HL-60 (cell line): ENCODE measurements at places on chromosomes 1 and 21.

DNA sequence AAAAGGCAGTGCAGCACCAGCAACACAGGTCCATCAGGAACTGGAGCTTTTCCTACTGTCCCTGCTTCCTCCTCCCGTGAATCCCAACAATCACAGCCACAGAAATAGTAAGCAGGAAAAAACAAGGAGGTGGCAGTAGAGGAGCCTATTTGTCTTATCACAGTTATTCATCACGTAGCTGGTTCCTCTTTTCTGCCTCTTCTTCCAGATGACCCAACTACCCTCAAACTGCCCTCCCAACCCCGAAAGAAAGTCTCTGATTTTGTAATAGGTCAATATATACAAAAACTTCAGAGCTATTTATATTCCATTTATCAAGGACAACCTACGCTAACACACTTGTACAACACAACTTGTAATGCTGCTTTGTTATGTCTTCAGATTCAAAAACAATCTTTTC lies 21.4 kb downstream of the GNB1 start:
- peak; percentile 38 for DNase-seq

GRCh38 chr1:96565546-96565945 lies 156.0 kb upstream of the PTBP2 start:
- DNase-seq = peak; percentile 13

GRCh38 chr1:14759042-14759818 lies 160.7 kb downstream of the KAZN start:
- DNase-seq = no peak

DNA sequence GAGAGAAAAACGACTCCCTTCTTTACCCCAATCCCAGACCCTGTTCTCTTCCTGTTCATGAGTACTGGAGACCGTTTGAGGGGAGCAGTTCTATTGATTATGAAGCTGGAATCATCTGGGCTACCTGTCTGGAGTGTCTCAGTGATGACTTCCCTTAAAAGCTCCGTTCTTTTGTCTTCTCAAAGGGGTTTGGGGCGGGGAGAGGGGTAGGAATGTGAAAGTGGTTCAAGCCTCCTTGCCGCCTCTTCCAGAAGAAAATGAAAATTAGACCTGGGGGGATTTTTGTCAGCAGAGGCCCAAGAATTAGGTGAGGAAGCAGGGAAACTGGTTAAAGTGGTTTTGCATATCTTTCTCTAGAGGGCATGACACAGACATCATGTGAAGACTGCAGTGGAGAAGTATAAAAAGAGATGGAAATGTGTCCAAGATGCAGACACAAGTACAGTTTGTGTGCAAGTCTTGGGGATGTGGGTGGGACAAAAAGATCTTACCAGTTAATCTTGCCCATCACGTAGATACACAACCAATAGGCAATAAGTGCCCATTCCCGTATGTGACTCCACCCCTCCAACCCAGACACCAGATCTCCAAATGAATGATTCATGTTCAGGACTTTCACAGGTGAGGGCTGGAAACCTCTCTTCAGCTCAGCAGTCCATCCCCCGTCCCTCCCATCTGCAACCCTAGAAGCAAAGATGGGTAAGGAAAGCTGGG lies 470 bp upstream of the MTMR11 start:
- no peak for DNase-seq

GRCh38 chr1:111191496-111191895 lies 8.9 kb downstream of the DENND2D start:
- DNase-seq = no peak

DNA sequence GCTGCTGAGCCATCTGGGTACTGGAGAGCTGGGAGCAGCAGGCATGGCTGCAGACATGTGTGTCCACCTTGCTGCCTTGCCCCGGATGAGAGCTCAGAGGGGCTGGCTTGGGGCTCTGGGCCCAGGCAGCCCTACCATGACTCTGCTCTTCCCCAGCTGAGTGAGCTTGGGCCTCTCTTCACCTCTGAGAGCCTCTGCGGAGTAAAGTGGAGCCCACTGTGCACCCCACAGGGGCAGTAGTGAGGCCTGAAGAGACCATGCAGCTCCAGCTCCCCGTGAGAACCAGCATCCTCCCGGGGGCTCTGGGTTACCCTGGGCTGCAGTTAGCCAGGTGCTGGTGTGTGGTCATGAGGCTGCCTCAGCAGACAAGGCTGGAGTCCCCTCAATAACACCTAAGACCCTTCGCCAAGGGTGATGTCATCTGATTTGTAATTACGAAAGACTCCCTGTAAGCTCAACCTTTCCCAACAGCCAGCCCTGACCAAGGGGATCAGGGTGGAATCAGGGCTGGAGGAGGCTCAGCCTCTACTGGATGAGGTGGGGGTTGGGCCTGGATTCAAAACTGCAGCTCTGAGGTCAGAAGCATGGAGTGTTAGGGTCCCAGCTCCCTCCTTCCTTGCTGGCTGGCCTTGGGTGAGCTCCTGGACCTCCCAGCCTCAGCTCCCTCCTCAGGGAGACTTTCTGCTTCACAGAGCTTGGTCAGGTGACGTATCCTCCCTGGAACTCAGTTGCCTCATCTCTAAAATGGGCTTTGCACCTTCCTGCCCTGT lies 308.0 kb downstream of the MATN1 start:
- DNase-seq = no peak

GRCh38 chr1:245704765-245705164 lies 550.0 kb downstream of the KIF26B start:
- no peak for DNase-seq

DNA sequence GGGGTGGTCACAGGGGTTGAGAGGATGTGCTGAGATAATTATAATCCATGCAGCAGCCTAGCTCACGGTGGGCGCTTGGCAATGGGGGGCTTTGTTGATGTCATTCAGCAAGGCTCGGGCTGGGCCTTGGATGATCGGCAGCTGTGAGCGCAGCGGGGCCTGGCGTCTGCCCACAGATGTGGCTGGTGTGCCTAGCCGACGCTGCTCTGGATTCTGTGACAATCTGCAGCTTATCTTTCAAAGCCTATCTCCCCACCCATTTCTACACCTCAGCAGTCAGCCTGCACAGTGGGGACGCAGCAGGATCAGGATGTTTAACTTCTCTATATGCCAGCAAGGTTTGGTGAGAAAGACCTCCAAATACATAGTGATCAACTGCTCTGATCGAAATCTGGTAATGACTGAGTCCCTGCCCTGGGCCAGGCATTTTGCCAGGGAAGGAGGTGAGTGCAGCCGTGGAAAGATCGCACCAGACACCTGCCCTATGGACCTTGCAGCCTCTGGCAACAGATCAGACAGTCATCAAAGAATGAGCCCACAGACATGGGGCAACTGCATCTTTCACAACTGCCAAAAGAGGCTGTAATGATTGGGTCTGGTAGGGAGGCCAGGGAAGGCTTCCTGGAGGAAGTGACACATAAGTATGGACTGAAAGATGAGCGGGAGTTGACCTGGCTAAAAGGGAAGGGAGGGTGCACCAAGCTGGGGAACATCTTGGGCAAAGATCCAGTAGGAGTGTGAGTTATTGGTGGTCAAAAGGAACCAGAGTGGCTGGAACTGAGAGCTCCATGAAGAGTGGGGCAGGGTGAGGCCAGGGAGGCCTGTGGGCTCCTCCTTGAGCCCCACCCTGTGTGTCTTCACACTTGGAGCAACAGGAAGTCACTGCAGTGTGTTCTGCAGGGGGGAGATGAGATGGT lies 35.3 kb downstream of the EPHB2 start:
- DNase-seq = peak; percentile 80

DNA sequence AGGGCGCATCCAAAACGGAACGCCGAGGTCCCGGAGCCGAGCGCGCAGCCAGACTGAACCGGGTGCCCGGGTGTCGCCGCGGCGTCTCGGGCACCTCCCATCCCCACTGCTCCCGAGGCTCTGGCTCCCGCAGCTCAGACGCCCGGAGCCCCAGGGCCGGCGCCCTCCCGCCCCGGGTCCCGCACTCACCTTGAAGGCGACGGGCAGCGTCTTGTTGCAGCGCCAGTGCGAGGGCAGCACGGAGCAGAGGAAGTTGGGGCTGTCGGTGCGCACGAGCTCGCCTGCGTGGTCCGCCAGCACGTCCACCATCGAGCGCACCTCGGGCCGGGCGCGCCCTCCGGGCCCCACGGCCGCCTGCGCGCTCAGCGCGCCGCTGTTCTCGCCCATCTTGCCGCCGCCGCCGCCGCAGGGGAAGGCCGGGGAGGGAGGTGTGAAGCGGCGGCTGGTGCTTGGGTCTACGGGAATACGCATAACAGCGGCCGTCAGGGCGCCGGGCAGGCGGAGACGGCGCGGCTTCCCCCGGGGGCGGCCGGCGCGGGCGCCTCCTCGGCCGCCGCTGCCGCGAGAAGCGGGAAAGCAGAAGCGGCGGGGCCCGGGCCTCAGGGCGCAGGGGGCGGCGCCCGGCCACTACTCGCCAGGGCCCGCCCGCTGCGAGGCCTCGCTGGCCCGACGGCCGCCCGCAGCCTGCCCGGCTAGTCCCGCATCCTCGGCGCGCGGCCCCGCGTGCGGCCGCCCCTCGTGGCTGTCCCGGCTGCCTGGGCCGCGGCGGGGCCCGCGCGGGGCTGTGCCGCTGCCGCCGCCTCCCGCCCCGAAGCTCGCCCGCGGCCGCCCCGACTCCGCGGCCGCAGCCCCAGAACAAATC lies 447 bp downstream of the RUNX3 start:
- peak; percentile 54 for DNase-seq

- DNase-seq = no peak
Observed at GRCh38 chr1:98371764-98372163, 289.8 kb upstream of the SNX7 start.

DNA sequence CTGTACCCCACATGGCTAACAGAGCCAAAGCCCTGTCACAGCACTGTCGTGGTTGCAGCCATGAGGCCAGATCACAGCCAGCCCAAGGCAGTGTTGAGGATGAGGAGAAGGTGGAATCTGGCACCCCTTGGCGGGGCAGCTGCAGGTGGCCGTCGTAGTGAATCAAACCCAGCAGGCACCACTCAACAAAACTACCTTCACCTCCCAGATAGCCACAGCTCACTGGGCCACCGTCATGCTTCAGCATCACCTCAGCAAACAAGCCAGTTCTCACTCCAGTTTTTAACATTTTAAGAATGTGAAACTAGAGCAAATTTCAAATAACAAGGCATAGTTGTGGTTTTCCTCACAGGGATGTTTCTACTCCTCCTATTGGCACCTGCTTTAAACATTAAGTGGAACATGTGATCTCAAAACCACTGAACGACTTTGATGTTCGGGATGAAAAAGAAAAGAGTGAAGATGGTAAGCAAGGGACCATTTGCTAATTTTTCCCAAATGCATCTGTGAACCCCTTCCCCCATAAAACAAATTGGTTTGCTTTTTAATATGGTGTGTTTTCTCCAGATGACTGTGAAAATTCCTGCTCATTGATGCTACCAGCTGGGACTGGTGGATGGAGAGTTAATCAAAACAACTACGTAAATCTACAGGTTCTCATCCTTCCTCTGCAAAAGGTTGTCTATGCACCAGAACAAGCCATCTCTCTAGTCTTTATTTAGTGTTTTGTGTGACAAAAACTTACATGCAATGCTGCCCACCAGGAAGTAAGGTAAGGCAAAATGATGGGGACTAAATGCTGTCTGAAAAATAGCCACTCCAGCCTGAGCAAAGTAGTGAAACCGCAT lies 45.5 kb downstream of the TOR1AIP2 start:
- DNase-seq = no peak

GRCh38 chr1:183089025-183089639 lies 65.9 kb downstream of the LAMC1 start:
- DNase-seq = no peak

DNA sequence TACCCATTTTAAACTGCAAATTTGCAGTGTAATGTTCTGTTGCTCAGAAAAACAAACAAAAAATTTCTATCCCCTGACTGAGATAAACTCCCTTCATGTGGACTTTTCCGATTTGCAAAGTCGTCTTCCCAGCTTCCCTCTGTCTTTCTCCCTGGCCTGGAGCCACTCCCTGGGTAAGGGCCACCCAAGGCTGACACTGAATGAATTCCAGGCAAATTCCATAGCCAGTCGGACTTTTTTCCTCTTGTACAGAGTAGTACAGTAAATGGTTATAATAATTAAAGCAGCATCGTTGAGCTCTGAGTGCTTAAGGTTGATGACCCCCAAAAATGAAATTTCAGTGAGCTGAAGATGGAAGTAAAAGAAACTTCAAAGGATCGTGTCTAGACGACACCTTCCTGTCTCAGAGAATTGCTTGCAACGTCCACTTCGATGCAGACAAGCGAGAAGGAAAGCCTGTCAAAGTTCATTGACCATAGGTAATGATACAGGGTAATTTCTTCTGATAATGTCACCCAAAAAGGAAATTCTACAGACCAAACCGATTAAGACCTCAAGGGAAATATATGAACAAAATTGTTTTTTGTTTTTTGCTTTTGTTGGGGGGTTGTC lies 33.6 kb upstream of the LHX8 start:
- DNase-seq = no peak

- DNase-seq = no peak
Observed at GRCh38 chr1:175000697-175001187, 995 bp downstream of the CACYBP start.

- DNase-seq = no peak
Observed at GRCh38 chr21:39714331-39714730, 30.7 kb upstream of the IGSF5 start.

- peak; percentile 13 for DNase-seq
Observed at GRCh38 chr1:7912743-7913557, 27.7 kb downstream of the TNFRSF9 start.

DNA sequence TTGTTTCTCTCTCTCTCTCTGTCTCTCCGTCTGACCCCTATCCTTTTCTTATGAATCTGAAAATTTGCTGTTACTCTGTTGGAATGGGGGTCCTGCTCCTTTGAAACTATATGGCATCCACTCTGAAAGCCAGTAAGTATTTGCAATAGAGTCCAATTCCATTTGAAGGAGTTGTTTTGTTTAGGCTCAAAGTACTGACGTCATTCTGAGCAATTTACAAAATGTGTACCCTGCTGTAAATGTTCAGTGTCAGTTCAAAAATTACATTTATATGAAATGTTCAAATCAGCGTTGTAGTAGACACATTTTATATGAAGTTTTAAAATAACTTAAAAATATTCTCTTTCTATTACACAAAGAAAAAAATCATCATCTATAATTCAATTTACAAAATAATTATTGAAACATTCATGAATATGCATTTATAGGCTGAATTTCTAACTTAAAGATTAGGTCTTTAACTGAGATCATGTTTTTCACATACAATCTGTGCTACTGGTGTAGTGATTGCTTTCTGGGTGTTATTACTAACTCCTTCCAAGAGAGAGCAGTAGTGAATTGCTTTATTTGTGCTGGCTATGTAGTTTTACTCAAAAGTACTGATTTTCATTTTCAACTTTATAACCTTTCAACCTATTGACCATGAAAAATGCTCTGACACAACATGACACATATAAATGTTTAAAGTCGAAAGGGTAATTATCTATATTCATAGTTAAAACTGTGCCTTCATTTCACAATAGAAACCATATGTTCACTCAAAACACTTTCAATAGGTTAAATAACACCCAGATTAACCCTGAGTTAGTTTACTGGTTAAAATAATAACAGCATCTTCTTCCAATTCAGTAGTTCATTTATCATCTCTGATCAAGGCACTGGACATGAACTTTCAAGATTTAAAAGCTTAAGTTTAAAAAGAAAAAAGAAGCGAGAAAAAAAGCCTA lies 253.1 kb upstream of the ADGRL4 start:
- DNase-seq = no peak
